ENCODE measurements at places on chromosomes 13 and 19.

DNA sequence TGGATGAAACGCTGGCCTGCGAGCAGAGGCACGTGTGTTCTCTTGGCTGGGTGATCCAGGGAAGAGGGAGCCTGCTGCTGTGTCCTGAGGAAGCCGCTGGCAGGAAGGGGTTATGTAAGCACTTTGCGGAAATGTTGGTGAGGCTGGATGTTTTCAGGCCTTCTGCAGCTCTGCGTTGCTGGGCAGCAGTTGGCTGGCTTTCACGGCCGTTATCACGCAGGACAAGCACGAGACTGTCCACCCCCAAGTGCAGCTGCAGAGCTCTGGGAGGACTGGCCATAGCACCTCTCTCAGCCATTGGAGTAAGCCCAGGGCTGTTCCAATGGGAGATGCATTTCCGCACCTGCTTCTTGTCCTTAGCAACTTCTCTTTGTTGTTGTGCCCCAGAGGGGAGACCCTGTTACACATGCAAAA lies 146.9 kb upstream of the SOX21 start:
- DNase-seq: peak; percentile 64

DNA sequence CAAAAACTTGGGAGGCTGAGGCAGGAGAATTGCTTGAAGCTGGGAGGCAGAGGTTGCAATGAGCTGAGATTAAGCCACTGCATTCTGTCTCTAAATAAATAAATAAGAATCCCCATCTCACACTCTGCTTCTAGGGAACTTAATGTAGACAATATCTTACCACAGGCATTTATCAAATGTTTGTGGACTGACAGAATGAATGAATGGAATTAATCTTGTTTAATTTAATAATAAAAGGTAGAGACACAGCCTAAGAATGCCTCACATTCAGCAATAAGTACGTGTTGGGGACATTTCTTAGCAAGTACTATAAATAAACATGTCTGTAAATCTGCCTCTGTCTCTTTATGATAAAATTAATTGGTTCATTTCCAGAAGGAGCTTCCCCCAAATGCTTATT lies 36.2 kb upstream of the RBM26 start:
- DNase-seq: no peak

- peak; percentile 36 for DNase-seq
These were observed 14.2 kb downstream of the FCAR start for GRCh38 chr19:54888239-54888638.

DNA sequence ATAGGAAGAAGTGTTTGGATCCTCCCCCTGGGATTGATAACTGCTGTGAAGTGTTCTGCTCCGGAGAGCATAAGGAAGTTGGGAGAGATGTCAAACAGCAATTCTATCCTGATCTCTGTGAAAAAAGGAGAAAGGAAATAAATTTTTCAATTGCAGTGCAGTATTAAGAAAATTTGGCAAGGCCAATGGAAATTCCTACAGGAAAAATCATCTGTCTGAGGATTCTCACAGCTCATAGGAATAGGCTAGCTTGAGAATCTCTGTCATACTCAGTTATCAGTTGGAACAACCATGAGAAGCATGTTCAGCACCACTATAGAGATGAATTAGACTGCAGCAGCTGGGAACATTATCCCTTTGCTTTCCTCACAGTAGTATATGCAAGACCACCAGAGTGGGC lies 1238.9 kb upstream of the MIR17HG start:
- no peak for DNase-seq

GRCh38 chr19:32018014-32018413 lies 327.4 kb upstream of the ZNF507 start:
- no peak for DNase-seq

DNA sequence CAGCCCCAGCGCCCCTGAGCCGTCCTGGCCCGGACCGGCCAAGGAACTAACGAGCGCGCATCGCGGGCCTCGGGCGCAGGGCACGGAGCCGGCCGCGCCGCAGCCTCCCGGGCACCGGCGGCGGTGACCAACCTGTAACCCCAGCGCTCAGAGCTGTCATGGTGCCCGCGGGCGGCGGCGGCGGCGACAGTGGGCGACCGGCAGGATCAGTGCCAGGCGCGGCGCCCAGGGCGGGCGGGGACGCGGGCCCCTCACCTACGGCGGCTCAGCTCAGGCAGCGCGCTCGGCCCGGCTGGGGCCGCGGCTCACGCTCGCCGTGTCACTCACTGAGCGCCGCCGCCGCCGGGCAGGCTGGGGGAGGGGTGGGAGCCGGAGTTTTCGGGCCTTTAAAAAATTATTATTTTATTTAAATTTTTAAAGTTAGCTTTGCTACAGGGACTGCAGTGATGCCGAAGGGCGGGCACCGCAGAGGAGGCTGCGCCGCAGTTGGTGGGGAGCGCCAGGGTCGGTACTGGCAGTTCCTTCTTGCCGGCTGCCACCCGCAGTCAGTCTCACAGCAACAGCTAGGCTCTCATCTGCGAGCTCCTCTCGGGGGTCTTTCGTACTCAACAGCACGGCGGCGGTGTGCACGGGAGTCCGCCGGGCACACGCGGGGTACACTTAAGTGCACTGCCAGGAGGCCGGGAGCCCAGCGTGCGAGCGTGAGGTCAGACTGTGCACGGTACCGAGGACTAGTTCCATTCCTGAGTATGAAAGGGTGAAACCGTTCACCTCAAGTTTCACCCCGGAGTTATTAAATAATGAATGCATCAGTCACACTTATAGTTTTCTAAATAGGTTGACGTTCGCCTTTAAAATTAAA lies at the start of gene NALCN:
TSS of gene NALCN (minus strand) at position 328 of the 862 bp plus-strand sequence. CDS start 17,382 bp downstream, outside the sequence.
- DNase-seq: peak; percentile 34

DNA sequence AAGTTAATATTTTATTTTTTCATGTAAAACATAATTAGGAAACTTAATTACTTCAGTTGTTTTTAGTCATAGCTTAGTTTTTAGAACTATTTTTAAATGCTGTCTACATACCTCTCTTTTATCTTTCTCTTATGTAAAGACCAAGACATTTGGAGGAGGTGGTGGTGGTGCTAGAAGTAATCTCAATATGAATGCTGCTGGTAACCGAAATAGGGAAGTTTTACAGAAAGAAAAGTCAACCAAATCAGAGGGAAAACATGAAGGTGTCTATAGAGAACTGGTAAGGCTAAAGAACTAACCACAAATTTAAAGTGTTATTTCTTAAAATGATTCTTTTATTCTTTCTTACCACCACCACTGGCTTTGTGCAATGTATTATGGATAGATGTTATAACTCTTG lies 97.3 kb downstream of the TDRD3 start:
- DNase-seq: no peak

GRCh38 chr13:47628666-47629065 lies 372.4 kb downstream of the SUCLA2 start:
- no peak for DNase-seq

GRCh38 chr13:67134417-67135129 lies 95.6 kb downstream of the PCDH9 start:
- DNase-seq: peak; percentile 79

DNA sequence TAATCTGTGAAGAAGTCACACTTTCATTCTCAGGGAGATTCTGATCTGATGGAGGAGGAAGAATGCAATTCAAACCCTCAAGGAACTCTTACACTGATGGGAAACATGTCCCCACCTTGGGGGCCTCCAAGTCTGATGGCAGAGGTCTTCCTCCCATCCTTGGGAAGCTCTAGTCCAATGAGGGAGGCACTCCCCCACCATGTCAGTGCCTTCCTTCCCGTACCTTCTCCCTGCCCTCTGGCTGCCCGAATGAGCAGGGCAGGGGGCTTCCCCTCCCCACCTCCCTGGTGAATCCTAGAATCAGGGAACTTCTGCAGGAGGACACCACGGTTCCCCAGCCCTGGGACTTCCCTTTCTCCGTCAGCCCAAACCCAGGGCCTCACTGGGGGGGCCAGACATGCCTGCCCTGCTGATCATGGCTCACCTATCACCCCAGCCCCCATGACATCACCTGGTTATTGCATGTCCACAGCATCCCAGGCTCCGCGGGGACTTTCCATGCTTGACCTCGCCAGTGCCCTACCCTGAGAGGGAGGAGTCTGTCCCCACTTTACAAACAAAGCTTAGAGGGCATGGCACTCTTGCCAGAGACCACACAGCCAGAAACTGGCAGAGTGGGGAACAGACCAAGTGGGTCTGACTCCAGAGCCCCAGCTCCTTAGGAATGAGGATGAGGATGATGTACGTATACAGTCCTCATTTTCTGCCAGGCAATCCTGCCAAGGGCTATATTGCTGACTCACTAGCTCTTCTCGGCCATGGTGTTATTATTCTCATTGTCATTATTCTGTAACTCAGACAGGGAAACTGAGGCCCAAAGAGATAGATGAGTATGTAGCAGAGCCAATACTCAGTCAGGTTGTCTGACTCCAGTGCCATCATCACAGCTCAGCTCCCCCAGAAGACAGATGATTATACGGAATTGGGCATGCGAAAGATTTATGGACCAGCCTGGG lies 9.6 kb upstream of the BCL3 start:
- no peak for DNase-seq

DNA sequence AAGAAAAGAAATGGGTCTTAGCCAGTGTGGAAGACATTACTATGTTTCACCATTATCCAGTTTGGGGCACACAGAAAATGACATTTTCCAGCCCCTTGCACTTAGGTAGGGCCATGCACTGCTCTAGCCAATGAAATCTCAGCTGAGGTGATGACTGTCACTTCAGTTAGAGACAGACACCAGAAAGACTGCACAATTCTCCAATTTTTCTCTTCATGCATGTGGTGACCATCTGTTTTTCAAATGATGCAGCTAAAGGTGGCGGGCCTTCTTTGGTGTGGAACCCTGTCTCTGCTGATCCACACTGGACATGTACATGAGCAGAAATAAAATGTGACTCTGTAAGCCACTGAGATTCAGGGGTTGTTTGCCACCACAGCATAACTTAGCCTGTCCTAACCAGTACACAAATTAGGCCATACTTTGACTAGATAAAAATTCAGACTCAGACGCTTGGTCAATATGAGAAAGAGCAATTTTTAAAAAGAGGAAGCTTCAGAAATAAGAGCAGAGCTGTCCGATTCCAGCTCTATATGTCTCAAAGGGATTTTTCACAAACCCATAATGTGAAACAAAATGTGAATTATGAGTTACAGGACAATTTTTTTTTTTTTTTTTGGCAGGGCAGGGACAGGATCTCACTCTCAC lies 6.7 kb downstream of the ZNF565 start:
- no peak for DNase-seq

DNA sequence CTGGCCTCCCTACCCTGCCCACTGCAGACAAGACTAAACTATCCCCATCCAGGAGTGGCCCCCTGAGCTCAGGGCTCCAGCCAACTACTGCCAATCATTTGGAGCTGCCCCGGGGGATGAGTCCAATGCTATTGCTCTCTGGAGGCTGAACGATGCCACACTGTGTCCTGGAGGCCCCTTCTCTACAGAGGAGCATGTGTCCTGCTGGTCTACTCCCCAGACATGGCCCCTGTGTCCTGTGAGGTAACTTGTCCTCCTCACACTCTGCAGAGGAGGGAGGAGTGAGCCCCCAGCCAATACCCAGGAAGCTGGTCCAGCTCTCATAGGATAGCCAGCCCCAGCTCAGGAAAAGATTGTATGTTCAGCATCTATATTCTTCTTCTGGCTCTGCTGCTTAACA lies 159.1 kb upstream of the GPR12 start:
- no peak for DNase-seq

- no peak for DNase-seq
These were observed 56.6 kb downstream of the TUBGCP3 start for GRCh38 chr13:112531263-112531794.

GRCh38 chr19:3433805-3434540 lies 46.4 kb downstream of the SMIM24 start:
- DNase-seq: no peak

- peak; percentile 51 for DNase-seq
These were observed 302.0 kb upstream of the MIR17HG start for GRCh38 chr13:91045351-91046034.

DNA sequence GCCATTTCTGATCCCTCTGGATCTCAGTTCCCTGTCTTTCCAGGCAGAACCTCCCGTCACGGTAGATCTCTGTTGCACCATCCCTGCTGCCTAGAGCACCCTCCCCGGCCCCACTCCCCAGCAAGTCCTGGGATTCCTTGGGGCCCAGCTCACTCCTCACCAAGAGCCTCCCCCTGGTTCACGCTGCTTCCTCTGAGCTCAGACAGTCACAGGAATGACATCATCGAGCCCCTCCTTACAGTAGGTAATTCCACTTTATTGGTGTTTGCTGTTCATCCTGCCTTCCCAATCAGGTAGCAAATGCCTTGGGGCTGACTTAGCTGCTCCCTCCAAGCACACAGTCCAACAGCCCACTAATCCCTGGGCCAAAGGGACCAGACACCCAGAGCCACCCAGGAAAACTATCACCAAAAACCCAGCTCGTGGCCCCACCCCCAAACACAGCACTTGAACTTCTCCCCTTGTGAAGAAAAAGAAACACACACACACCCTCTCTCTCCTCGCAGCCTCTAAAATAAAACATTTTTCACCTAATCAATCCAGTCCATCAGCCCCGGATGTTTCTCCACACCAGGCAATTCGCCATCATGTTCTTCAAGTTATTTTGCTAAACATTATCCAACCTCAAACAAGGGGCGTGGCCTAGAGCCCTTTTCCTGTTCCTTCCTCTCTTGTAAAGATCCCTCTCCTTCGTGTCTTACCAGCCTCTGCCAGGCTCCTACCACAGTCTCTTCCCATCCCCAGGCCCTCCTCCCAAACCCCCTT lies 2.5 kb downstream of the NAPA start:
- no peak for DNase-seq

GRCh38 chr19:54459282-54460229 lies 4.0 kb downstream of the LENG9 start:
- no peak for DNase-seq

DNA sequence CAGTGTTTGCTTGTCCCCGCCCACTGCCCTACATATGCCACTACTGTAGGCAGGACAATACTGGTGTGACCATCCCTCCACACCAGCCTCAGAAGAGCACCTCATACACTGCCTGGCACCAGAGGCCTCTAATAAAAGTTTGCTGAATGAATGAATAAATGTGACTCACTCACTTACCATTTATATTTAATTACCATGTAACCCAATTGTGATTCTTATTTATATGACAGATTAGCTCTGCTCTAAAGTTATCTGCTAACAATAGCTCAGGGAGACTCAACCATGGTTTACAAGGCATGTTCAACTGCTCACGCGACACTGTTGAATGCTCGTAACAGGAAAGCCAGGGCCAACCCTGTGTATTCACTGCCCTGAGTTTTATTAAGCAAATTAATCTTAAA lies 66.0 kb upstream of the DOCK9 start:
- DNase-seq: no peak

DNA sequence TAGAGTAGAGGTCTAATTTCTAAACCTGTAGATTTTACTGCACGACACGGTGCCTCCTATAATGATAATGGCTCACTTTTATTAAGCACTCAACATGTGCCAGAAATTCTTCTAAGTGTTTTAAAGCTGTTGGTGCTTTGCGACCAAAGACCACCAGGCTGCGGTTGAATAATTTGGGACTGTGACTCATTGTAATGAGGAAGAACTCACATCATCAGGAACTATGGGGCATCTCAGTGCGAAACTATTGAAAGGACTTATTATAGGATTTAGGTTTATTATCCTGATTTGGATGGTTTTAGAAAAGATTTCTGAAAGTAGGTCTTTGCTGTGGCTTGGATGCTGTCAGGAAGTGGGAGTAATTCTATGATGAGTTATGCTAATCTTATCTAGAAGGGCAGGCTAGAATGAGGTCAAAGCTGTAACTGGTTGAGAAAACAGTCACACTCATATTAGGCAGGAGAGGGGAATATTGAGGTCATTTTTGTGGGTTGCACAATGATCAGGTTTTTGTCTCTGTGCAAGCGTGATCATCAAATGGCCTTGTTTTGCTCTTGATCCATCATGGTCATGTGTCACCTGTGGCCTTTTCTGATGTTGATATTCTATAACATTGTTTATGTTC lies 266.8 kb downstream of the PCDH20 start:
- DNase-seq: no peak

- DNase-seq: no peak
These were observed 40.3 kb upstream of the UFM1 start for GRCh38 chr13:38309397-38309796.

GRCh38 chr19:6047741-6048251 lies 62.5 kb downstream of the RFX2 start:
- DNase-seq: no peak

Measured in pons (tissue), 1 donor.